ENCODE measurements at places on chromosomes 12 and 14.

DNA sequence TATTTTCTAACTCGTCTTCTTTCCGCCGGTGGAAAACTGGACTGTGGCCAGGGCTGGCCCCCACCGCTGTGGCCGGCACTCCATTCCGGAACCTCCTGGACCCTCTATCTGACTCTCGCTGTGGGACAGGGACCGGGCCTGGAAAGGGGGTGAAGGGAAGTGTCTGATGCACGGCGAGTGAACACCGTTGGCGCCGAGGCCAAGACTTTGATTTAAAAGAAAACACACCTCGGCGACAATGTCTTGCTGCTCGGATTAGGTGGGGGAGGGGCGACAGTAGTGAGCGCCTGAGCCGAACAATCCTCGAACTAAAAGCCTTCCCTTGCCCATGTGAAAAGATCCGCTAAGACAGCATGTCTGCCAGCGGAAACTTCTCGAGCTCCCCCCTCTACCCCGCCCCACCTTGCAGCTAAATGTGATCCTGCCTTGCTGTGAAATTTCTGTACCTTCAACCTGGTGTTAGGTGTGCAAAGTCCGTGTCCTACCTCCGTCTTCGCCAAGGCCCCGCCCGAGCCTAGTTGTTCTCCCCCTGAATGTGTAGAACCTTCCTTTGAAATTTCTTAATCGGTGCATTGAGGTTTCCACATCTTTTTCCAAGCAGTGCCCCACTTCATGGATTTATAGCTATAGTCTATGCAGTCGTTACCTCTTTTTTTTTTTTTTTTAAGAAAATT is 862 bp upstream of the HOTAIR start:
- no peak for DNase-seq

GRCh38 chr12:19273482-19274330 is 144.2 kb downstream of the PLEKHA5 start:
- DNase-seq = peak; percentile 78

GRCh38 chr14:32134448-32135097 is 57.5 kb downstream of the ARHGAP5 start:
- DNase-seq = no peak

GRCh38 chr14:55267820-55268219 is 3.4 kb upstream of the FBXO34 start:
- DNase-seq = no peak

DNA sequence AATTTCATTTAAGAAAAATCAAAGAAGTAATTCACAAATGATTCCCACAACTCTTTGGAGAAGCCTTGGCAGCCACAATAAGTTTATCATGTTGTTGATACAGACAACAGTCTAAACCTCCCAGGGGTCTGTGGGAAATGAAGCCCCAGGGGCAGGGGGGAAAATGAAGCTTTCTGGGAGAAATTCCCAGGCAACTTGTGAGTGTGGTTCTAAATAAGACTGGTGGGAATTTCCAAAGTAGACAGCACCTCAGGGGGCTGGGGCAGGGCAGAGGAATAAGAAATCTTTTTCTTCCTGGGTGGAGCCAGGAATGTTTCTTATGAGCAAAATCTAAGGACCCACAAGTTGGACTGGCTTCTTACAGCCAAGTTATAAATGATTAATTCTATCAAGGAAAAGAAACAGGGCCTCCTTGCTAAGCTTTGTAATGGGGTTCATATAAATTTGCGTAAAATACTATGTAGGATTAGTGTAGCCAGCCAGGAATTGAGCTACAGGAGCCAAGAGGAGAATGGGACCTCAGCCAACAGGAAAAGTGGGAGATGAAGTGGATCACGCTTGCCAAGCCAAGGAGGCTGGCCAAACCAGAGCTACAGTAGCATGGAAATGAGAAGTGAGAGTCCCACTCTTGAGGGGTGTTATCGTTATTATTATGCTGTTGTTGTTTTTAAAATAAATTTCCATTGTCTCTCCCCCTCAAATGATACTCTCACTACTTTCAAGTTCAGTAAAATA is 182.9 kb upstream of the FAR2 start:
- no peak for DNase-seq

DNA sequence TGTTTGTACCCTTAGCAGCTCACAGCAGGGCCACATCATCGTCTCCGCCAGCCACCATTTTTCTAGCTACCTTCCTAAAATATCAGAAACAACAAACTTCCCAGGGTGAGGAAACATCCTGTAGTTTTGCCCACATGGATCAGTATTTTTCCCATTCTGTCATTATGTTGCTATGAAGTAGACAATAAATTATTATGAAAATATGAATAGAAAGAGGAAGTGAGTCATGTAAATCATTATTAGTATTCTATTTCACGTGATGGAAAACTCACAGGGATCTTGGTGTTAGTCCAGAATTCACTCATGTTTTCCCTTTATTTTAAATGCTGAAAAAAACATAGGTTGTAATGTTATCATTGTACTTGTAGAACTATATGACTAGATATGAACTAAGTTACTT is 319.4 kb downstream of the SYT1 start:
- no peak for DNase-seq

All from Kasumi-1 (cell line).